ENCODE measurements at places on chromosomes 3 and 15. TPM values are rescaled to one million over a fixed set of nuclear protein-coding genes. Genes with fewer than 3 reads are reported as not detected.

GRCh38 chr3:161674402-161674801 lies 177.8 kb downstream of the OTOL1 start:
- no peak for DNase-seq

DNA sequence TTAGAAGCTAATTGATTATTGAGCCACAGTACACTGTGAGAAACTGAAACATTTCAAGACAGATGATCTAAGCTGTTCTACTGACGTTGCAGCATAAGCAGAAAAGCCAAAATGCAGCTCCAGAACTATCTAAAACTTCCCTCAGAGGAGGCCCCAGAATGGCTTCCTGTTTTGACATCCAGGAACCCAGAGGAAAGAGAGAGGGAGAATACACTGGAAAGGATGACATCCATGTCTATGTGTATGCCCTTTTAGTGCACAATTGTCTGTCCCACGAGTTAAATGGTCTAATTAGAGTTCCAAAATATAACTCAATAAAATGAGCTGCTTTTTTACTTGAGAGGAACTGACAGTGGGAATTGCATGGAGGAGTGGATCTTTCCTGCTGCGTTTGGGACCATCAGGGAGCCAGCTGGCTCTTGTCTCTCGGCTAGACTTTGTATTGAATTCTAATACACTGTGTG lies 688.1 kb downstream of the ZNF385D start:
- no peak for DNase-seq

DNA sequence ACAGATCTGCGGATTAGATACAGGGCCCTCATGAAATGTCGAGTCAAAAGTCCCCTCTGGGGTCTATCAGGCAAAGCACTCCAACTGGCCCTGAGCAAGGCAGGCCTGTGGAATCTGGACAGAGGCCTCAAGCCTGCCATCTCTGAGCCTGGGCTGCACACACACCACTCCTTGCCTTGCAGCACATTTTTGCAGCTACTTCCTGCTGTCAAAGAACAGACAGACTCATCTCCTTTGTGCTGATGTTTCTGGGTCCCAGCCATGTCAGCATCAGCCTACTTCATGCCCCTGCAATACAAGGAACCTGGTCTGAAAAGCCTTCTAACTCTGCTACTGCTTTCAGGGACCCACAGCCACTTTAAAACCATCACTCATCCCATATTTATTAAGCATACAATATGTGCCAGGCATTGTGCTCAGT lies 60.6 kb upstream of the IL12A start:
- DNase-seq: no peak

DNA sequence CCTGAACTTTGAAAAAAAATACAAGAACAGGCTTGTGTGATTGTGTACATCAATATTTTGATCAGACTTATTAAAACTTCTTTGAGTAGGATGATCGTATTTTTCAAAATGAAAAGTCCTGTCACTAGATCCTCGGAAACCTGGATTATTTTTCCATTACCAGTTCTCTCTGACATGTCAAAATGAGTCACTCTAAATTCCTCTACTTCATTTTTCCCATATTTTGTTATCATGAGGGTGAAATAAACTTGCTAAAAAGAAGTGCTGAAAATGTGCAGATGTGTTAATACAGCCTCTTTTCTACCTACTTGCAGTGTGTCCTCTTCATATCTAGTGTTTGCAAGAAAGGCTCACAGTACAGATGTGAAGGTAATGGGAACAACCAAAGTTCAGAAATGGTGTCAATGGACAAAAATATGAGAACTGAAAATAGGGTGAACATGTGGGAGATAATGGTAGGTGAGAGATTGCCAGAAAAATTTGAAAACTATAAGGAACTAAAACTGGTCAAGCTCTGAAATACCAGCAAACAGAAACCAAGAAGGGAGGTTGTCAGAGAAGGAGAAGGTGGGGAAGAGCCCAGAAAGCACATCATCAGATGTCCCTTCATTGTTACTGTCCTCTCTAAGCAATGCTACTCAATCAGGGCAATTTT lies 108.2 kb downstream of the EOMES start:
- DNase-seq: no peak

Gene ZPLD1
- not detected for total RNA-seq

Gene SPESP1
- 1.3 TPM for total RNA-seq
